ENCODE measurements at places on chromosomes 13 and 19. TPM values are rescaled to one million over a fixed set of nuclear protein-coding genes. Genes with fewer than 3 reads are reported as not detected.

GRCh38 chr19:10603873-10604459, 16.9 kb upstream of the AP1M2 start:
- no peaks in the 10 kb centered on the region for H3K27me3 ChIP-seq
- H3K36me3 ChIP-seq: no peaks in the 10 kb centered on the region
- H3K4me1 ChIP-seq: peaks cover 22% of the 10 kb centered on the region
- peak overlapping the region; percentile 84 for H3K4me3 ChIP-seq
- H3K27ac ChIP-seq: peak overlapping the region; percentile 89

GRCh38 chr19:23116802-23117571, at the start of gene ZNF730:
TSS of gene ZNF730 (plus strand) at chr19:23117025. CDS start at chr19:23117174, 149 bp downstream.
- no peaks in the 10 kb centered on the region for H3K4me1 ChIP-seq
- H3K4me3 ChIP-seq: no peak within 1 kb of the TSS
- peak; percentile 41 for DNase-seq
- H3K27me3 ChIP-seq: no peaks in the 10 kb centered on the region
- no peak within 1 kb of the TSS for H3K27ac ChIP-seq

DNA sequence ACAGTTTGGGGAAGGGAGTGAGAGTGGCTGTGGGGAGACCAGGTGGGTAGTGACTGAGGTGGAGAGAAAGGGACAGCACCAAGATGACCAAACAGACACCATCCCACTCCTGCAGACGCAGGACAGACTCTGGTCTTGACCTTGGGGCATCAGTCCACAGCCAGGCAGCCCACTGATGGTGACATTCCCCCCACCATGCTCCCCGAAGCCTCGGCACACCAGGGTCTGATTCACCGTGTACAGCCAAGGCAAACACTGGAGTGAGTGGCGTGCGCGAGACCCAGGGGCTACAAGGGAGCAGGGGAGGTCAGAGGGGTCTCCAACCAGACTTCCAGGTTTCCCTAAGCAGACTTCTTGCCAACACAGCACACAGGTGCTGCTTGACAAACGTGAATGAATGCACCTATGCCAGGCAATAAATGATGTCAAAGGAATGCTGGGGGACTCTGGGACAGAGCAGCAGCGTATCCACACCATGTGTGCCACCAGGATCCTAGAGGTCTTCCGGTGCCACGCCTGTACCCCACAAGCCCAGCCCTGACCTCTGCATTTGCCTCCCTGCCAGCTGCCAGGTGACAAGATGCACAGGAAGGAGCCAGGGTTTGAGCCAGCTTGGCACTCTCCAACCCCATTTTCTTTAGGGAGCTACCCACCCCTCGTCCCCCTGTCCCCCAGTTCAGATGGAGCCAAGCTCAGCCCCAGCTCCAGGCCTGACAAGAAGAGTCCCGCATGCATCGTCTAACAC, 18.5 kb downstream of the RANBP3 start:
- H3K4me1 ChIP-seq: peaks cover 78% of the 10 kb centered on the region
- H3K4me3 ChIP-seq: no peak overlapping the region
- H3K27ac ChIP-seq: no peak overlapping the region
- no peaks in the 10 kb centered on the region for H3K36me3 ChIP-seq

DNA sequence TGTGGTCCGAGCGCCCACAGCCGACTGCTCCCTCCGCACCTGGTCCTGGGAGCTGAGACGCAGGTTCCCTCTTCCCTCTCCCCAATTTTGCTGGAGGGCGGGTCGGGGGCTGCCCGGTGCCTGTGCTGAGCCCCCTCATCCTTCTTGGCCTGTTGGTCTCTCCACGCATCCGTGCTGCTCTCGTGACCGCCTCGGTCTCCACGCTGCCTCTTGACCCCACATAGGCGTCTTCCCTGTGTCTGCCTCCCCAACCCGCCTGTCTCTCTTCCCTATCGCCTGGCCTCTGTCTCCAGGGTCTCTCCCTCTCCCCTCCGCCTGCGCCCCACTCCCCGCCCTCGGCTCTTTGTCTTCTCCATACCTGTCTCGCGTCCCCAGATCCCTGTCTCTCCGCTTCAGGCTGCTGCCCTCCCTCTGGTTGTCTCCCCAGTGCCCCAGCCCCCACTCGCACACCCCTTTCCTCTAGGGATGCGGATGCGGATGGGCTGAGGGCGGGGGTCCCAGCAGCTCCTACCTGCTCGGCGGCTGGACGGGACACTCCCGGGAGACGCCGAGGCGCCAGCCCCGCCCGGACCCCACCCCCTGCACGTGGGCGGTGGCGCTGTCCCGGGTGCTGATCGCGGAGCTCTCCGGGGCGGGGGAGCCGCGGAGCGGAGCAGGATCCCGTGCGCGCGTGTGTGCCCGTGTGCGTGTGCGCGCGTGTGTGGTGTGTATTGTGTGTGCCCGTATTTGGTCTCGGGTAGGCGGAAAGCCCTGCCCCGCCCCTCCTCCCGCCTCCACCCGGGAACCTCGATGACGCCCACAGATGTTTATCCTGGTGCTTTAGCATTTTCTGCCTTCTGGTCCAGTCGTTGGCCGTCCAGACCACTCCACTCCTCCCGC, at the start of gene SYT5:
SYT5 (minus strand) TSS at position 684 of the 879 bp plus-strand sequence. CDS start 1,248 bp downstream, outside the sequence.
- peaks cover 23% of the 10 kb centered on the region for H3K4me1 ChIP-seq
- H3K27me3 ChIP-seq: peaks cover 61% of the 10 kb centered on the region
- peak; percentile 61 for DNase-seq
- H3K27ac ChIP-seq: peak within 1 kb of the TSS; percentile 62

Gene COX7A1
- not detected for total RNA-seq

DNA sequence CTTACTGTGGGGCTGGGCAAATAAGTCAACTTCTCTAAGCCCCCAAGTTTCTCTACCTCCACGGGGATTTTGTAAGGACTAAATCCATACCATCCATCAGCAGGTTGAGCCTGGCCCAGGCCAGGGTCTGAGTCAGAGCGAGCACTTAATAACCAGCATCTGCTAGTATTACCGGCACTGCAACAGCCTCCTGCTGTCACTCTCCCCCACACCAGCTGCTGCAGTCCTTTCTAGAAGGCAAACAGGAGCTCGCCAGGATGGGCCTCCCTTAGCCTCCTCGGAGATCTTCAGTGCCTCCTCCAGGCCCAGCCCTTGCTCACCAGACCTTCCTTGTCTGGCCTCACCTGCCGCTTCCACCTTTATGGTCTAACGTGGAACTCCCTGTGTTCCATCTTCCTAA, 3.2 kb downstream of the NAPA start:
- no peak overlapping the region for H3K27ac ChIP-seq
- DNase-seq: no peak
- no peaks in the 10 kb centered on the region for H3K27me3 ChIP-seq
- H3K4me3 ChIP-seq: no peak overlapping the region
- no peaks in the 10 kb centered on the region for H3K36me3 ChIP-seq

- H3K27me3 ChIP-seq: no peaks in the 10 kb centered on the region
- no peaks in the 10 kb centered on the region for H3K36me3 ChIP-seq
- H3K4me1 ChIP-seq: peaks cover 38% of the 10 kb centered on the region
Observed at GRCh38 chr19:13790354-13790753, 4.9 kb upstream of the ZSWIM4 start.

GRCh38 chr13:84430446-84430845, 548.2 kb upstream of the SLITRK1 start:
- no peaks in the 10 kb centered on the region for H3K36me3 ChIP-seq
- H3K27me3 ChIP-seq: no peaks in the 10 kb centered on the region
- no peak overlapping the region for H3K27ac ChIP-seq
- no peak for DNase-seq

- no peak for DNase-seq
- no peaks in the 10 kb centered on the region for H3K27me3 ChIP-seq
- no peak within 1 kb of the TSS for H3K27ac ChIP-seq
- no peaks in the 10 kb centered on the region for H3K36me3 ChIP-seq
- H3K4me1 ChIP-seq: no peaks in the 10 kb centered on the region
Observed at GRCh38 chr19:51311351-51312257, at the start of gene IGLON5. TSS of gene IGLON5 (plus strand) at chr19:51311644. CDS start at chr19:51311848, 204 bp downstream.

Gene CERS4
- 21.9 TPM for total RNA-seq

- H3K4me3 ChIP-seq: no peak overlapping the region
- no peaks in the 10 kb centered on the region for H3K4me1 ChIP-seq
- no peaks in the 10 kb centered on the region for H3K27me3 ChIP-seq
- no peak for DNase-seq
- H3K27ac ChIP-seq: no peak overlapping the region
Observed at GRCh38 chr13:106331116-106331515, 204.3 kb downstream of the EFNB2 start.

DNA sequence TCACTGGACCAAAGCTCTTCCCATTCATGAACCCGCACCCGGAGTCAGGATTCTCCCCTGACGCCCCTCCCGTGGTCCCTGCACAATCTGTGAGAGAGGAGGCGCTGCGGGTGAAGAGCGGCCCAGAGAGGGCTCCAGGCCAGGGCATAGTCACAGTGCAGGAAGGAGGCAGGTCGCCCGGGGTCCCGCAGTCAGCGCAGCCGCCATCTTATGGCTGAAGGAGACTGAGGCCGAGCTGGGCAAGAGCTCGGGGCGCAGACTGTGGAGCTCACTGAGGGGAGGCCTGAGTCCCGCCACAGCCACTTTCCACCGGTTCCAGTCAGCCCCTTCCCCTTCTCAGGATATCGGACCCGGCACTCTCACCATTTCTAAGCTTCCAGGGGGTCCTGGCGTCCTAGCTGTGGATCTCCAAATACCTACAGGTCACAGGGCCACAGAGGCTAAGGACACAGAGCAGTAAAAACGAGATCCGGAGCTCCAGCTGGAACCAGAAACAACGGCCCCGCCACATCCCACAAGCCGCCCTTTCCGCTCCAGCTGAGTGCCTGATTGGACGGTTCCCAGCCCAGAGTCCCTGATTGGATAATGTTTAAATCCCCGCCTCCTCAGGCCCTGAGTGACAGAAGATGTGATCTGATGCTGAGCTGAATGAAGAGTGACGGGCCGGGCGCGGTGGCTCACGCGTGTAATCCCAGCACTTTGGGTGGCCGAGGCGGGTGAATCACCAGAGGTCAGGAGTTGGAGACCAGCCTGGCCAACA, at the start of gene ZNF99:
ZNF99 (minus strand) TSS at position 501 of the 760 bp plus-strand sequence; CDS start at position 366, 135 bp downstream.
- DNase-seq: no peak
- H3K27ac ChIP-seq: no peak within 1 kb of the TSS
- no peak within 1 kb of the TSS for H3K4me3 ChIP-seq
- H3K27me3 ChIP-seq: no peaks in the 10 kb centered on the region

GRCh38 chr13:28297341-28297740, 159.0 kb downstream of the PAN3 start:
- no peak overlapping the region for H3K27ac ChIP-seq
- peaks cover 16% of the 10 kb centered on the region for H3K36me3 ChIP-seq
- H3K4me1 ChIP-seq: no peaks in the 10 kb centered on the region
- no peak overlapping the region for H3K4me3 ChIP-seq
- no peaks in the 10 kb centered on the region for H3K27me3 ChIP-seq
- DNase-seq: no peak

Gene CYP2S1
- total RNA-seq: not detected

Gene DAND5
- total RNA-seq: not detected

- H3K36me3 ChIP-seq: no peaks in the 10 kb centered on the region
- no peak overlapping the region for H3K27ac ChIP-seq
- peak overlapping the region; percentile 13 for H3K4me3 ChIP-seq
- no peak for DNase-seq
- peaks cover 14% of the 10 kb centered on the region for H3K4me1 ChIP-seq
Observed at GRCh38 chr13:49540552-49540951, 44.8 kb downstream of the PHF11 start.

DNA sequence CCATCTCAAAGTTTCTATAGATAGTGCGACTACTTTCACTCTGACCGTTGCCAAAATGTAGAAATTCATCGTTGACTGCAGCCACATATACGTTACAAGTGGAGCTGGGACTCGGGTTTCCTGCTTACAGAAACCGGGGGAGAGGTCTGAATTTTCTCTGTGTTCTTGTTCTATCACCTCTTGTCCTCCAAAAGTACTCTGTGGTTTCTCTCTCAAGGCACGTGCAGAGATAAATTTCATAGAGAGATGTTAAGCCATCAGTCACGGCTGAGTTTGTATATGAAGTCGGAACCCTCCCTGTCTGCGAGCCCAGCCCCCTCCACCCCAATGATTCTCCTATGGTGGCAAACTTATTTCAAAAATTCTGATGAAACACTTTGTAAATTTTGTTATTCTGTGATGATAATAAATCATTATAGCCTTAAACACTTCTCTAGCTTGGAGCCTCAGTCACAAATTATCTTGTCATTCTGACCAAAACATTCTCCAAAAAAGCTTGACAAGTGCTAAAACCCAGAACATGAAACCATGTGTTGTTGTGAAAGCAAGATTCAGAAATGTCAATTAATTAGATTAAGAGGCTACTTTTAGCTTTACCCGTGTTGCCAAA, 87.5 kb downstream of the TSHZ3 start:
- no peaks in the 10 kb centered on the region for H3K4me1 ChIP-seq
- no peak overlapping the region for H3K27ac ChIP-seq
- H3K27me3 ChIP-seq: no peaks in the 10 kb centered on the region
- no peak for DNase-seq
- no peak overlapping the region for H3K4me3 ChIP-seq

Gene ZNF841
- 14.5 TPM for total RNA-seq

GRCh38 chr19:41813911-41814310, 17.5 kb downstream of the CEACAM3 start:
- no peaks in the 10 kb centered on the region for H3K4me1 ChIP-seq
- no peak overlapping the region for H3K4me3 ChIP-seq
- H3K27me3 ChIP-seq: no peaks in the 10 kb centered on the region
- no peak overlapping the region for H3K27ac ChIP-seq
- no peaks in the 10 kb centered on the region for H3K36me3 ChIP-seq

DNA sequence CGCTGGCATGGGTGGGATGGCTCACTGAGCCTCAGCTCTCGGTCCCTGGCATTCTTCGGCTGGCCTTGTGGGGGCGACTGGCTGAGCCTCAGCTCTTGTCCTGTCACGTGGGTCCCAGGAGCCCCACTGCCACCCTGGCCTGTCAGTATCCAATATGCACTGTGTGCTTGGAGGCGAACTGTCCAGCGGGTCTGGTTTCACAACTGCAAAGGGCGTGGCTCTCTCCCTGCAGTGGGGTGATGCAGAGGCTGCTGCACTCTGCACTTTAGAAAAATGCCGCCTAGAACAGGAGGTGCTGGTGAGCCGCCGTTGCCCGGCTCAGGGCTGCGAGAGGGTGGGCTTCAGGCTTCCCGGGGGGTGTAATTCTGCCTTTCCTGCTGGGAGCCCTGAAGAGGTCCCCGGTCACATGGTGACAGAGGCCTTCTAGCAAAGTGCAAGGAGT, 17.0 kb upstream of the TMEM255B start:
- H3K27ac ChIP-seq: no peak overlapping the region
- H3K27me3 ChIP-seq: peaks cover 35% of the 10 kb centered on the region
- peak; percentile 25 for DNase-seq
- no peak overlapping the region for H3K4me3 ChIP-seq
- H3K36me3 ChIP-seq: no peaks in the 10 kb centered on the region

Gene TINCR
- total RNA-seq: 0.28 TPM

GRCh38 chr19:49398931-49399330, 10.9 kb downstream of the KASH5 start:
- DNase-seq: no peak
- no peaks in the 10 kb centered on the region for H3K36me3 ChIP-seq
- no peaks in the 10 kb centered on the region for H3K27me3 ChIP-seq
- H3K27ac ChIP-seq: no peak overlapping the region
- H3K4me3 ChIP-seq: no peak overlapping the region

Gene VSIG10L
- 3.6 TPM for total RNA-seq

GRCh38 chr13:48266150-48266549, 33.1 kb downstream of the ITM2B start:
- no peaks in the 10 kb centered on the region for H3K27me3 ChIP-seq
- no peak for DNase-seq
- H3K36me3 ChIP-seq: peaks cover 28% of the 10 kb centered on the region
- no peak overlapping the region for H3K27ac ChIP-seq

Data from CD8-positive, alpha-beta memory T cell (primary cell).